ENCODE measurements at places on chromosomes 5 and 9.

DNA sequence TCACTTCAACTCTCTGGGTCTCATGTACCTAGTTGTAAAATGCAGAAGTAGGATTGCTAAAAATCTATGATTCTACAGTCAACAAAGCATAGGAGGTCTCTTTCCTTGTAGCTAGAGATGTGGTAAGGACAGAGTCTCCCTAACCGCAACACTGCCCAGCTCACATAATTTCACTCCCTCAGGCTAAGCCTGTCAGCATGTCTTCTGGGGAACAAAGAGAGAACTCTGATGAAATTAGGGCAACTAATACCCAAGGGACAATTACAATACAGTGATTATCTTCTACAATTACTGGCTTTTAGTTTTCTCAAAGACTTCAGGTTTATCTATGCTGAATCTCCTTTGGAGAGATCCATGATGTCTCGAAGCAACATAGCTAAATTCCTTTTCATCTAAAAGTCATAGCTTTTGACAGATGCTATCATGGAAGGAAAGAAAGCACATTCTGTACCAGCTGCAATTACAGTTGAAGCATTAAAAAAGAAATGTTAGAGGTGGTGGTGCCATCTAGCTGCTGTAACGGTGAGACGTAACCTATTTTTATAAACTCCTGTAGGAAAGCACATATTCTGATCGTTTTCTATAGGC, 141.1 kb upstream of the TARS1 start:
- DNase-seq = no peak

DNA sequence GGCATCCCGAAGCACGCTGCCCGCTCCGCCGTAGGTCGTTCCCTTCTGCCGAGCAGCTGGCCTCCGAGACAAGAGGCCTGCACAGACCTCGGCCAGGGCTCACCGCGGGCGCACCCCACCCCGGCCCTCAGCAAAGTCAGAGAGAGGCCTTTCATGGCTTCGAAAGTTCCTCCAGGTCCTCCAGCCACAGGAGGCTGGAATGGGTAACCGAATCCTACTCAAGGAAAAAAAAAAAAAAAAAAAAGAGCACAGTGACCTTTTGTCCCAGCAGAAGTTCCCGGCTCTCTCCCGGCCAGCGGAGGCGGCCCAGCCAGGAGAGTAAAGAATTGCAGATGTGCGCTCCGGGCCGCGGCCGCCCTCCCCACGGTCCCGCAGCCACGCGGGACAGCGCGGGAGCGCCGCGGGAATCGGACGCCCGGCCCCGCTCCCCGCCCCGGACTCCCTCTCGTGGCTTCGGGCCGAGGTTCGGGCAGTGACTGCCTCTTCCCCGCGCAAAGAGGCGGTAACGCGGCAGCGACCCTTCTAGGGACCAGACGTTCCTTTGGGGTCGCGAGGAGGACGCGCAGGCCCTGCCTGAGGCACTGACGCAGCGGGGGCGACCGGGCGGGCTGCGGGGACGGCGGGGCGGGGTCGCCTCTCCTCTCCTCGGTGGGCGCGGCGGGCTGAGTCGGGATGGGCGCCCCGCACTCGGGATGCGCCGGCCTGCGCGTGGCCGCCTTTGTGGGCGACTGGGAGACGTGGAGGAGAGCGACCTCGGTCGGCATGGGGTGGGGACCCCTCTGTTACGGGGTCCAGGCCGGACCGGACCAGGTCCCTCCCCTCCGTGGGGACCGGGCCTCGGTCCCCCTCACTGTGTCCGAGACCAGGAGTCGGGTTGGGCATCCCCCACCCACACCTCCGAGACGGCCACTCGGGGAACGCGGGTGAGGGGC, 754 bp downstream of the GFPT2 start:
- no peak for DNase-seq

- peak; percentile 3 for DNase-seq
These were observed 124.3 kb downstream of the TTC39B start for GRCh38 chr9:15182730-15183129.

- no peak for DNase-seq
These were observed 22.3 kb downstream of the DMGDH start for GRCh38 chr5:79047199-79047598.

DNA sequence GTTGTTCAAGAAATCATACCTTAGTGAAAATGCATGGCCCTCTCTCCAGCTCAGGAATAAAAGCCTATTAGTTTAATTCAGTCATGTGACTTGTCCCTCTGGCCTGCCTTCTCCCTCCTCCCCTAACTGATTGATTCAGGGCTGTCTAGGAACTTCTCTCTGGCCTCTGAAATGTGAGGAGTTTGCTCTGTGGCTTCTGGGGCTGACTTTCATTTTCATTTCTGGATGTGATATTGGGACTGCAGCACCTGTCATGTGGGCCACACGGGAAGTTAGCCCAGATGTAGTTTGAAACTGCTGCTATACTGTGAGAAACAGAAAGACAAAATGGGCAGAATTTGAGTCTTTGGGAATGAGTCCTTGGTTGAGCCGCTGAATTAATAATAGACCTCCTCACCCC, 44.8 kb downstream of the PARP8 start:
- DNase-seq = no peak

DNA sequence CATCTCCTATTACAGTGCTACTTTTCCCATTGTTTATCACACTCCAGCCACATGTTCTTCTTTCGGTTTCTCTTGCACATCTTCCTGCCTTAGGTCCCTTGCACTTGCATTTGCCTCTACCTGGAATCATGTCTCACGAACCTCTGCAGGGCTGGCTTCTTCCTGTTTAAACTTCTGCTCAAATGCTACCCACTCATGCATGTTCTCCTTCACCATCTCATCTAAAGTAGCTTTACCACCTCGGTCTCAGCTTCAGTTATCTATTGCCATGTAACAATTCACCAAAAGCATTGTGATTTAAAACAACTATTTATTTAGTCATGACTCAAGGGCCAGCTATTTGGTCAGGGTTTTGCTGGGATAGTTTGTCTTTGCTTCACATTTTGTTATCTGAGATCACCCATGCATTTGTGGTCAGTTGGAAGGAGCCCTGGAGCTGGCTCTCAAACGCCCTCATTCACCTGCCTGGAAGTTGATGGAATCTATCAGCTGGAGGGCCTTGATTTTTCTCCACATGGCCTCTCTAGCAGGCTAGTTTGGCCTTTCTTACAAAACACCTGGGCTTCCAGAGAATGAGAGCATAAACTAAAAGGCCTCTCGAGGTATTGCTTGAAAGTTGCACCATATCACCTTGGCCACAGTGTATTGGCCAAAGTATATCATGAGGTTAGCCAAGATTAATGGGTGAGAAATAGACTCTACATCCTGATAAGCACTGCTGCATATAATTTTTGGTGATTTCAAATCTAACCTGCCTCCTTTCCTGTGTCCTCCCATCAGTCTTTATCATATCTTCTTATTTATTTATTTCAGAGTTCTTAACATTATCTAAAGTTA, 21.4 kb downstream of the SPINK1 start:
- DNase-seq = no peak

- no peak for DNase-seq
These were observed 329.9 kb upstream of the ITGA1 start for GRCh38 chr5:52457810-52458209.

GRCh38 chr5:94782383-94782782, 163.9 kb downstream of the SLF1 start:
- no peak for DNase-seq

DNA sequence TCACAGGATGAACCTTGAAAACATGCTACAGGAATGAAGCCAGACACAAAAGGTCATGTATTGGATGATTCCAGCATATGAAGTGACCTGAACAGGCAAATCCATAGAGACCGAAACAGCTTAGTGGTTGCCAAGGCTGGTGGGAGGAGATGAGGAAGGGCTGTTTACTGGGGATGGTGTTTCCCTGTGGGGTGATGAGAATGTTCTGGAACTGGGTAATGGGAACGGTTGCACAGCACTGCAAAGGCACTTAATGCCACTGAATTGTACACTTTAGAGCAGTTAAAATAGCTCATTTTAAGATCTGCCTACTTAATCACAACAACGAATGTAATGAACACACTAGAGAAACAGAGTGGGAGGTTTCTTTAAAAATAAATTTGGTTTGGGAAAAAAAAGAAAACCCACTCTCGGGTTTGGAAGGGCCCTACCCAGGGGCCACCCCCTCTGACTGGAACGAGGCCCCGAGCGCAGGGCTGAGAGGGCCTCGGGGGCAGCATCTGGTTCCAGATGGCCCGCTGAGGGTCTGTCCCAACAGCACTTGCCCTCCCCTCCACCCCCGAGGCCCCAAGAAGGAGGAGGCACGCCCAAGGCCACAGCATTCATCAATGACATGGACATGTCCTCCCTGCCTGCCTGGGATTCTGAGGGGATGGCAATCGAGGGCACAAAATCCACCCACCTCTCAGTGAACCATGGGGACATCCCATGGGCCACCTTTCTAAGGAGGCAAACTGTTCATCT, 31.7 kb downstream of the SARDH start:
- no peak for DNase-seq

DNA sequence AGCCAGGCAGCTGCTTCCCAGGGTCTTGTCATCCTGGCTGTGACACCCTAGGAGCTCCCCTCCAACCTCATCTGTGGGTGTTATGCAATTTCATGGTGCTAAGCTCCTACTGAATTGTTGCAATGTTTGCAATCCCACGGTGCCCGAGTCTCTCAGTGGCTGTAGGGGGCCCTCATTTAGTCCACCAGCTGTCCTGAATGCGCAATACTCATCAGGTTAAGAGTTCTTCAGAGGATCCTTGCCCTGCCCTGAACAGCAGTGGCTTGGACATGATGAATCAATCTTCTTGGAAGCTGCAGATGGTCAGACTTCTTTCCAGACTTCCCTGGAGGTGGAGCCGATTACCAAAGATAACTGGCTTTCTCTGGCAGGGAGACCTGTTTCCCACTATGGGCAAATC, 584.1 kb downstream of the CCDC171 start:
- DNase-seq = peak; percentile 32

- DNase-seq = no peak
These were observed 1079.9 kb upstream of the C9orf72 start for GRCh38 chr9:28653216-28653615.

DNA sequence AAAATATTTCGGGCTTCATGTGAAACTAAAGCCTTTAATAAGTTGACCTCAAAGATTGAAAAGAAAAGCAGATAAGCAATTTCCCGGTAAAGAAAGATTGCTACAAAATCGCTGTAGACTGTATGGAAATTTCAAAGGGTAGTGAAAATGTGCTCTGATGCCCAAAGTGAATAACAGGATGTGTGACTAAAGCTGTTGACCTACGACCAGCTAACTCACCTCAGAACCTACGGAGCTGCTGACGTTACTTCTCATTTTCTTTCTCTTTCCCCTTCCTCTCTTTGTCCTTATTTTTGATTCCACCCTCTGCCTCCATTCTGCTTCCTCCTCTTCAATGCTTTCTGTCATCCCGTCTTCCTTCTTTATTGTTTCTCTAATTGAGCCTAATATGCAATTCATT, 103.2 kb downstream of the PDE4D start:
- no peak for DNase-seq

DNA sequence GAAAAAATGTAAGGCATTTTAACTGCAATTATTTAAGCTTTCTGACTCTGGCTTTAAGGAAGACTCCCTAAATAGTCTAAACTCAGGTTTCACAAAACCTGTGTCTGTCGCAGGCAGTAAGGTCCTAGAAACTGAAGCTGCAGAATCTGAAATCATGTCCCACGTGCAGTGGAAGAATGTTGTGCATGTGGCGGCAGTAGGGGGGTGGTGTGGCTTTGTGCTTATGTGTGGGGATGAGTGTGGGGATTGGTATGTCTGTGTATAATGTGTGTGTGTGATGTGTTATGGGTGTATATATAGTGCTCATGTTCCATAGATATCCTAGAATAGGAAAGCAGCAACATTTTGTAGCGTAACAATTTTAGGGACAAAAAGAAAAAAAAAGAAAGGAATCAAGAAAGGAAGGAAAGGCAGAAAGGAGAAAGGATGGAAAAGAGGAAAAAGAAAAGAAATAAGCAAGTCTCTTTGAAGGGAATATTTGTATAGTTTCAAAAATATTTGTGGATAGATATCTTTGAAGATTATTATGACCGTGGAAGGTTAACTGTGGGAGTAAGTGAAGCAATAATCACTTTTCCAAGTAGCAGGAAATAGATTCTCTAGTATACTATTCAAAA, 6.6 kb downstream of the ANKDD1B start:
- DNase-seq = no peak

DNA sequence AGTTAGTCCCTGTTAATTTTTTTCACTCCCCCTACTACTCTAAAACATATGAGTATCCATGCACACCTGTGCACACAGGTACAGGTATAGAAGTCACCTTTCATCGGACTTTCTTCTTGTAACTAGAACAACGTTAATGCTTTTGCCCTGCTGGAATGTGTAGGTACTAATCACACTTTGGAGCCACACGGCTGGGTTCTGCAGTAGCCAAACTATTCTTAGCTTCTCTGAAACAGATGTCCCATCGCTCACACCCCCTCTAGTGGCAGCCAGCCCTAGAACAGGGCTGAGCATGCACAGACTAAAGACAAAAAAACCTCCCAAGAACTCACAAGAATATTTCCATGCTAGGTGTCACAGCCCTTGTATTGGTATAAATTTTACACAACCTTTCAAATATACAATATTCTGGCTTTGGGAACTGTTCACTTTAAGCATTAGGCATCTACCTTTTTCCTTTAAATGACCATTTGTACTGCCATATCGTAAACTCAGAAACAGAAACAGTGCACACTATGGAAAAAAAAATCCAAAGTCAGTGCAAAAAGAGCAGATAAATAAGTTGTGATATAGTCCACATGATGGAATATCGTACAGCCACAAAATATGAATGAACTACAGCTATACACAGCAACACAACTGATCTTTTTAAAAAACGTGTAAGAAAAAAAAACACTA, 64.0 kb downstream of the RETREG1 start:
- no peak for DNase-seq

DNA sequence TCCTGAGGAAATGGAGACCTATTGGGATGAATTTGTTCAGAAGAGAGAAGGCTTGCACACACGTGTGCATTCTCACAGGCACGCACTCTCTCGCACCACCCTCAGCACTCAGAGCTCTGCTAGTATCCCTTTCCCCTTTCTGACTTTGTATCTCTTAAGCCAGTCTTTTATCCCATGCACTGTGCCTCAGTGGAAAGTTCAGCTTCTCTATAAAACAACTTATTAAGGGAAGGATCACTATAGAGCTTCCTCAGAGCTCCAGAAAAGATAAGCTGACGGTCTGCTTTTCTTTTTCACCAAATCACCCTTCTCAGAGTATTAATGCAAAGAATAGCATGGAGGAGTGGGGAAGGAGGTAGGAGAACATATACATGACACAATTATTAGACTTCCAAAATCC, 207.8 kb downstream of the ENC1 start:
- no peak for DNase-seq

- DNase-seq = no peak
These were observed 98.4 kb upstream of the CAST start for GRCh38 chr5:96563816-96564215.

All from AG09319 (cell line).